ENCODE measurements at places on chromosomes 2 and 18.

- peak; percentile 80 for DNase-seq
Measured at GRCh38 chr2:172953970-172954852, 121.4 kb upstream of the MAP3K20 start.

- no peak for DNase-seq
Measured at GRCh38 chr18:32478807-32479206, 8.1 kb upstream of the GAREM1 start.

DNA sequence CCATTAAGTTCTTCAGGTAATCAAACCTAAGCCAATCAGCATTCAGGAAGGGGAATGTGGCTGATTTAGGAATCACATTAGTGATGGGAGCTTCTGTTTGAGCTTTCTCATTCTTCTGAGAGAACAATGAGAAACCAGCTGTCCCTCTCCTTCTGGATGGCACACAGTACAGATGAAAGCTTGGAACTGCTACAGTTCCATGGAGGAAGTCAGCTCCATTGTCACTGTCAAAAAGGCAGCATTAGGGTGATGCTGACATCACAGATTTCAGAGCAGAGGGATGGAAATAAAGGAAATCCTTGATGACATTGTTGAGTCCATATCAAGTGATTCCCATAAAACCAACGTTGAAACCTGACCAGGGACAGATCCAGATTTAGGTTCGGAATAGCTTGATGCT is 36.1 kb upstream of the ACYP2 start:
- no peak for DNase-seq

DNA sequence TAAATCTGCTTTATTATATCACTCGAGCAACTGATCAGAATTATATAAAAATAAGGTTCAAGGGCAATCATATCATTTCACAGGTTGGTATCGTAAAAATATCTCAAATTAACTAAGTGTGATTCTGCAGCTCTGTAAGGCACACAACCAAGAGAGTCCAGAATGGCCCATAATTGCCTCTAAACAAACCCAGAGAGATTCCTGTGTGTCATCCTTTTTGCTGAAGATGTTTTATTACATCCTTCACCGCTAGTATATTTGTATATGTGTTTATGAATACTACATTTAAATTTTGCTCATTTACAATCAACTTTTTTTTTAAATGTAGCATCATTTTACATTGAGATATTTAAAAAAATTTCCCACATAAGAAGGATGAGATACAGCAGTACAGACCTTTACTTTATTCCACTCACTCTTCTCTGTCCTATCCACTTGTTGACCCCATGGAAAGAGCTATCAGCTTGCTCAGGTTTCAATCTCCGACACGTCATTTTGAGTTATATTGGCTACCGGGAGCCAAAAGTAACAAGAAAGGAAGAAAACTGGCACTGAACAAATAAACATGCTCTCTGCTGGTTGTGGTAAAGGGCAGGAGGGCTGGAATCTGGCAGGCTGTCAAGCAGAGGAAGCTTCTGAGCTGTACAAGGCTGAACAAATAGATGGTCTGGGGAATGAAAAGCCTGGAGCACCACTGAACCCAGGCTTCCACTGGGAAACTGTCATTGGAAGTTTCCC is 23.1 kb downstream of the PLA2R1 start:
- DNase-seq = no peak

- no peak for DNase-seq
Measured at GRCh38 chr18:10057894-10058791, 144.3 kb downstream of the VAPA start.

Data from DMS79 (cell line).